ENCODE measurements at places on chromosomes 7 and 10.

- DNase-seq, result no peak
These were observed 6.1 kb upstream of the LAMB4 start for GRCh38 chr7:108136191-108136688.

DNA sequence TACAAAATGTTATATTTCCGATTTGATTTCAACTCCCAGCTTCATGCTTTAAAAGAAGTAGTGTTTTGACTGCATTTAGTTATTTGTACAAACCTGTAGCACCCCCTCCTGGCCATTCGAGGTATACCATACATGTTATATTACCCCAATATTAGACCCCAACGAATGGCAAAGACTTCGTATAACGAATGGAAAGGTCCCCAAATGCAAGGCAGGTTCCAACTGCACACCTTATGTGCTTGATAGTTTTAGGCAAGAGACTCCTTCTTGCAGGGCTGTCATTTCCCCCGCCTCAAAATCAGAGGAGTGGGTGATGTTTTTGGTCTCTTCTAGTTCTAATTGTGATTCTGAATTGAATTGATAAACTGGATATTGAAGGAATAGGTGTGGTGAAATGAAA is 101.1 kb upstream of the TARP start:
- no peak for DNase-seq

GRCh38 chr7:4820405-4820966 is 41.3 kb downstream of the PAPOLB start:
- DNase-seq, result no peak

DNA sequence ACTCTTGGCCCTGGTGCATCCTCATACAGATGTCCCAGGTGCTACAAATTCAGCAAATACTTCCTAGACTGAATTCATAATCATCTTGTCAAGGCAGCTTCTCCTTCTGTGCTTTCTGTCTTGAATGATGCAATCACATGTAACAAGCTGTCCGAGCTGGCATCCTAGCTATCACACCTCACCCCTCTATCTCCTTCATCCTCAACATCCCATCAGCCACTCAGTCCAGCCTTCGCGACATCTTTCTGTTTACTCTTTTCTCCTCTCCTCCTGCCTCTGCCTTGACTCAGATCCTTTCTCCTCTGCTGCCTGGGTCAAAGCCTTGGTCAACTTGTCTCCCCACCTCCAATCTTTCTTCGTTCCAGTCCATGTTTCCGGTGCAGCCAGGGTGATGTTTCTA is 240.4 kb upstream of the CELF2 start:
- DNase-seq, result no peak

DNA sequence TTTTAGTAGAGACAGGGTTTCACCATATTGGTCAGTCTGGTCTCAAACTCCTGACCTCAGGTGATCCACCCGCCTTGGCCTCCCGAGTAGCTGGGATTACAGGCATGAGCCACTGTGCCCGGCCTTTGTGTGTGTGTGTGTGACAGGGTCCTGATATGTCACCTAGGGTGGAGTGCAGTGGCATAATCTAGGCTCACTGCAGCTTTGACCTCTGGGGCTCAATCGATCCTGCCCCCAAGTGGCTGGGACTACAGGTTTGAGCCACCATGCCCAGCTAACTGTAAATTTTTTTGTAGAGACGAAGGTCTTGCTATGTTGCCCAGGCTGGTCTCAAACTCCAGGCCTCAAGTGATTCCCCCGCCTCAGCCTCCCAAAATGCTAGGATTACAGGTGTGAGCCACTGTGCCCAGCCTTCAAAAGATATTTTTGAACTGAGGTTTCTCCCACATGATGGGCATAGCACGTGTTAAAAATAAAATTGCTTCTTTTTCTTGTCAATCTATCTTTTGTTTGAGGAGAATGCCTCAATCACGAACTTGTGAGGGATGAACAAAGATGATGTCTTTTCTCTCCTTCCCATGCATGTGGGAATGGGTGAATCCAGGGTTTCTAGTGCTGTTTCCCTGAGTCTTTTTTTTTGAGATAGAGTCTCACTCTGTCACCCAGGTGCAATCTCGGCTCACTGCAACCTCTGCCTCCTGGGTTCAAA is 30.8 kb upstream of the PSAP start:
- no peak for DNase-seq

GRCh38 chr10:69047111-69047832 is 40.6 kb upstream of the SRGN start:
- no peak for DNase-seq

DNA sequence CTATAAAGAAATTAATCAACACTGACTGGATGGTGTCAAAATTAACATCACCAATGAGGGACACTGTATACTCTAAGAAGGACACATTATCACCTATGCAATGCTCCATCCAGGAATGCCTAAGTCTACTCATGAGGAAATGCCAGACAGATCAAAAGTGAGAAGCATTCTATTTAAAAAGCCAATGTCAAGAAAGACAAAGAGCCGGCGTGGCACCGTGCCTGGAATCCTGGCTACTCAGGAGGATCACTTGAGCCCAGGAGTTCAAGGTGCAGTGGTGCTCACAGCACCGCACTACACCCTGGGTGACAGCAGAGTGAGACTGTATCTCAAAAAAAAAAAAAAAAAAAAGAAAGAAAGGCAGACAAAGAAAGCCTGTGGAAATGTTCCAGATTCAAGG is 45.5 kb upstream of the ANAPC16 start:
- no peak for DNase-seq

DNA sequence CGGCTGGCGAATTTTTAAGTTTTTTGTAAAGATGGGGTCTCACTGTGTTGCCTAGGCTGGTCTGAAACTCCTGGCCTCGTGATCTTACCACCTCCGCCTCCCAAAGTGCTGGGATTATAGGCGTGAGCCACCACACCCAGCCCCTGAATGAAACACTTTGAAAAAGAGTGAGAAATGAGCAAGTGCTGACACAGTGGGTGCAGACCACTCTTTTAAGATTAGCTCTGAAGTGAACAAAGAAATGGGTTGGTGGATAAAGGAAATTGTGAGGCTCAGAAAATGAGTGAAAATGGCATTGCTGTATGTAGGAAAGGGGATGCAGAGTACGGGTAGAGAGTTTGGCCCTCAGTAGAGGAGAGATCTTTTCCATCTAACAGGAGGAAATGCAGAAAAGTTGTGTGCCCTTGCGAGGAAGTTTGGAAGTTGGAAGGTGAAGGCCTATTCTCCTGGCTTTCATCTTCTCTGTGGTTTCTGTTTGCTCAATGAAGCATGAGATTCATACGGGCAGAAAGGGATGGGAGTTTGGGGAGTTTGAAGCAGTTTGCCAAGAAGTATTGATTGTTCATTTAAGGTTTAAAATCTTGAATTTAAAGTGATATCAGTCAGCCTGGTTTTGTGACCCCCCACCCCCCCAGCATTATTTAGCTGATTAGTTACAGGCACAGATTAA is 11.0 kb downstream of the MAPK8 start:
- DNase-seq, result no peak

- no peak for DNase-seq
These were observed 93.5 kb upstream of the GJD4 start for GRCh38 chr10:35511647-35512046.

DNA sequence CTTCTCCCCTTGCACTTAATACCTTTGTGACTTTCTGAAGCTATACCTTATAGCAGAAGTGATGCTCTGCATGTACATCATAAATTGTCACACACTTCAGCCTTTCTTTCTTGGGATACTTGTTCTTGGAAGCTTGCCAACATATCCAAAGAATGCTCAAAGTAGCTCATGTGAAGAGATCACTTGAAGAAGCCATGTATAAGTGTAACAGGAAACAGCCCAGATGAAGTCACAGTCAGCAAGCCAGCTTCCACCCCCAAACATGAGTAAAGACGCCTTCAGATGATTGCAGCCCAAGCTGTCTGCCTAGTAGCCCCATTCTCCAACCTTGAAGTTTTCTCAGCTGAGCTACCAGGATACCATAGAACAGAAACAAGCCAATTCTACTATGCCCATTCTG is 50.9 kb downstream of the DGKB start:
- no peak for DNase-seq

DNA sequence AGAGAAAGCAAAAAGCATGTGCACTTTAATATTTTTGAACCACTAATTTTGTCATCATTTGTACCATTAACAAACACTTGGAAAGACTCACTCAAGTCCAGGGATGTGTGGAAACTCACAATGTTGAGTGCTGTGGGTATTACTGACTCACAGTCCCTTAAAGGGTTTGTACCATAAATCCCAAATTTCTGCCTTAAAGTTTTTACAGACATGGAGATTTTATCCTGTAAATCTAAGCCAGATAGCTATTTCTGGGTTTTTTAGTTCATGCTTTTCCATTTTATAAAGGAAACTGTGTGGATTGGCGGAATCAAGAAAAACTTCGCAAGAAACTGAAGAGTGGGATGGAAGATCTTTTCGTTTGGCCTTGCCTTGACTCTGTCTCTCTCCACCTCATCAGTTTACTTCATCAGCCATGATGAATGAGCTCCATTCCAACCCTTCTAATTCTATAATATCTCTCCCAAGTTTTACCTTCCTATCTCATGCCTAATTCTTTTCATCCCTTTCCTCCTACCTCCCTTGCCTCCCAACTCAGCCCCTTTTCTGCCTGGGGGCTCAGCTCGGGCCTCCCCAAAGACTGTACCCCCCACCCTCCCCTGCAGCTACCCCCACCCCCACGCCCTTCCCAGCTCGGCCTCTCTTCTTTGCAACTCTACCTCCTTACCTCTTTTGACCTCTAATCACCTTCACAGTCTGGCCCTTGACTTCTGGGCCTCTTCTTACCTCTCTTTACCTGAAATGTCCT is 218.5 kb upstream of the MKLN1 start:
- DNase-seq, result no peak

GRCh38 chr10:97714401-97715258 is 1.1 kb downstream of the MARVELD1 start:
- DNase-seq, result no peak

DNA sequence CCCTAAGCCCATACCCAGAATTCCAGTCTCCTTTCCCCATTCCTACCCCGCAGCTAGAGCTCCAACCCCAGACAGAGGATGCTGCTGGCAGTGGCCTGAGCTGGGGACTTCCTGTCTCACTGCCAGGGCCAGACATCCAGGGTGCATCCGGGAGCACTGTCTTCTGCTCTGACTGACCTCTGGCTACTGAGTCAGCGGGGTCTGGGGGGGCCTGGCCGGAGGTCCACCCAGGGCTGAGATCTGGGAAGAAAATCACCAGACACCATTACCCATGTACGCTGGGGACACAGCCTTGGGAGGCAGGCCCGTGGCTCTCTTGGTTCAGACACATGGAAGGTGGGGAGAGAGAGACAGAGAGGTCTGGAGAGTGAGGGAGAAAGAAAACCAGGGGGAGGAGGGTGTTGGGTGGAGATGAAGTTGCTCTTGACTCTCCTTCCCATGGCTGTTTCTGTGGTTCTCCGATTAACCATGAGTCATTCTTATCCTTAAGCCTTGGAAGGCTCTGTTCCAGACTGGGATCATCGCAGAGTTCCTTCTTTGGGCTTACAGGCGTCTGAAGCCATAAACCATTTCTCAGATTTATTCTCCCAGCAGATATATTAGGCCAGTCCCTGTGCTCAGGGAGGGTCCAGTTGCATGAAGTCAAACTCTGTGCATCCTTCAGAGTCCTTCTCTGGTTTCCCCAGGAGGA is 23.6 kb downstream of the TSPAN15 start:
- DNase-seq, result no peak

- DNase-seq, result no peak
These were observed 7.0 kb downstream of the FAM221A start for GRCh38 chr7:23687011-23687410.

- no peak for DNase-seq
These were observed 12.8 kb upstream of the JMJD1C start for GRCh38 chr10:63478564-63478963.

DNA sequence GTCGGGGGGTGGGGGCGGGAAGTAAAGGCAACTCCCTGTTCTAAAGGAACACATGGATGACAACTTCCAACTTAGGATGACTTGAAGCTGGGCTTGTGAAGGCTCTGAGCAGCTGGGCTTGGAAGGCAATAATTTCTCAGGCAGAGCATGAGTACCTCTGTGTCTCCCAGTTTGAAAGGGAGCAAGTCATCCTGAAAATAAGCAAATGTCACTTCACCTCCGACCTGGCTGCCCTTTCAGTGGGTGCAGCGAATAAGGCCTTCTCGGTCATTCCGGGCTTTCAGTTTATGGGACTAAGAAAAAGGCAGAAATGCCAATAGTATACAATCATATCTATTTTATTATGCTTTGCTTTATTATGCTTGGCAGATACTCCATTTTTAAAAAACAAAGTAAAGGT is 15.3 kb upstream of the ADAMTS14 start:
- DNase-seq, result no peak

GRCh38 chr10:118971187-118971586 is 58.3 kb upstream of the NANOS1 start:
- DNase-seq, result no peak

DNA sequence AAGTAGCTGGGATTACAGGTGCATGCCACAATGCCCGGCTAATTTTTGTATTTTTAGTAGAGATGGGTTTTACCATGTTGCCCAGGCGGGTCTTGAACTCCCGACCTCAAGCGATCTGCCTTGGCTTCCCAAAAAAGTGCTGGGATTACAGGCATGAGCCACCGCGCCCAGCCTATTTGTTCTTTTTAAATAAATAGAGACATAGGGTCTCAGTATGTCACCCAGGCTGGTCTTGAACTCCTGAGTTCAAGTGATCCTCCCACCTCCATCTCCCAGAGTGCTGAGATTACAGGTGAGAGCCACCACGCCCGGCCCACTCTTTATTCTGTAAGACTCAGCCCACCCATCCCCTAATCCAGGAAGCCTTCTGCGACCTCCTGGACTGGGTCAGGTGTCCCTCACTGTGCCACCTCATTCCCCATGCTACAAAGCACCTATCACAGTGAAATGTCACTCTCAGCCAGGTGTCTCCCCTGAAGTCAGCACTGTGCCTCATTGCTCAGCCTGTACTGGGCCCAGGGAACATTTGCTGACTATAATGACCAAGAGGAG is 2.8 kb downstream of the TMEM120A start:
- DNase-seq, result no peak

- no peak for DNase-seq
These were observed 16.1 kb upstream of the SYPL1 start for GRCh38 chr7:106127984-106128780.

DNA sequence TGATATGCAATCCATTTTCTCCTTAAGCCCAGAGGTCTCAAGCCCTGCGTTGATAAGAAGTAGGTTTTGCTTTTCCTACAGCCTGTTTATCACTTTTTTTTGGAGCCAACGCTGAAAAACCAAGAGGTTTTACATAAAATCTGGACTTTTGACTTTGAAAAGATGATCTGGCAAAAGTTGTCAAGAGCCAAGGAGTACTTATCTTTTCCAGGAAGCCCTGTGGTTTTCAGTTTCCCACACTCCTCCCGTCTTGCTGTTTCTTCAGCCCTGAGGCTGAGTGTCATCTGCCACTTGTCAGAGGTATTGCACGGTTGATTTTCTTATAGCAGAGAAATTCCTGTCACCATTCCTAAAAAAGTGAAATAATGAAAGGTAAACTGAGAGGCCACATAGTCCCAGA is 108.7 kb downstream of the TYW1 start:
- DNase-seq, result no peak

DNA sequence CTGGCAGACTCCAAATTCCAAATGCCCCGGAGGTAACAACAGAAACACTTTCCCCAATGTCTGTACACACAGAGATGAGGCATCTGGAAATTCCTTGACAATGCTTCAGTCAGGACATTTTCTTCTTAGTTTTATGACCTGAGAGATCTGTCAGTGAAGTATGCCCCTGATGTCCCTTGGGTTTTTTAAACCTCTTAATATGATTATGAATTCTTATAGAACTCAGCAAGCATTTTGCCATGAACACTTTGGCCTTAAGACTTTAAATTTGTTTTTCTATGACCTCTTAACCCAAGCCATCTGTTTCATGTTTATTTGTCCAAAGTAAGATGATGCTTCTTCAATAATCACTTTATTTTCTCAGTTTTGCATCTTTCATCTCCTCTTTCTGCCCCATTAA is 1206.2 kb downstream of the GATA3 start:
- no peak for DNase-seq

GRCh38 chr7:29485339-29486190 is 78.1 kb upstream of the PRR15 start:
- DNase-seq, result no peak

Data from activated T-helper 1 cell treated with anti-CD3 and anti-CD28 coated beads, Interleukin-12 subunit alpha, Interleukin-12 subunit beta, Interleukin-2, Interleukin-4 antibody, amounts not matched to agents 30 ng/mL and 10 ng/mL and 1 ng/mL, durations not matched to agents 14 hours and 24 hours and 36 hours (primary cell).